ENCODE measurements at places on chromosomes 4 and X.

DNA sequence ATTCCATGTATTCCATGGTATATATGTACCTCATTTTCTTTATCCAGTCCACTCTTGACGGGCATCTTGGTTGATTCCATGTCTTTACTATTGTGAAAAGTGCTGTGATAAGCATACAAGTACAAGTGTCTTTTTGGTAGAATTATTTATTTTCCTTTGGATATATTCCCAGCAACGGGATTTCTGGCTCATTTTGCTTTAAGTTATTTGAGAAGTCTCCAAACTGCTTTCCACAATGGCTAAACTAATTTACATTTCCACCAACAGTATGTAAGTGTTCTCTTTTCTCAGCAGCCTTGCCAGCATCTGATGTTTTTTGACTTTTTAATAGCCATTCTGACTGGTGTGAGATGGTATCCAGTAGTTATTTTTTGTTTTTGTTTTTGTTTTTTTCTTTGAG is 17.6 kb upstream of the FAT4 start:
- no peak for DNase-seq

DNA sequence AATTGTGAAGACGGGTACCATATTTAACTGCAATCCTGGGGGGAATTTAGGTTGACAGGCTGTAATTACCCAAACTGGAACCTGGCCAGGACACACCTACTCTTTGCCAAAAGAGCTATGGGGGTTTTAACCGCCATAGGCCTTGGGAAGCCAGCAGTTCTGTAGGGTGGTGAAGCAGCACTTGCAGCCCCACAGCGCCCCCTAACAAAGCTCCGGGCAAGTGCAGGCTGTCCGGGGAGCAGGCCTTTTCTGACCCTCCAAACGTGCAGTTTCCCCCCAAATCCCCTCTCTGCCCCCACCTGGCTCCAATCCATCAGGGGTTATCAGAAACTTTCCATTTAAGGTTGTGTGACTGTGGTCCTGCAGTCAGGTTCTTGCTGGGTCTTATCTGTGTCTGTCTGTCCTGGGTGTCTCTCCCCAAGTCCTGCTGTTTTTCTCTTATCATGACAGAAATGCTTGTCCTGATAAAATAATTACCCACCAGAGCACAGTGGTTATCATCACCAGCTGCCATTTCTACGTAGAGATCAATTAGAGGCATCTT is 350.9 kb downstream of the MID1IP1 start:
- peak; percentile 57 for DNase-seq

- DNase-seq = no peak
These were observed 96.5 kb upstream of the BEND4 start for GRCh38 chr4:42248972-42249371.

- no peak for DNase-seq
These were observed 88.3 kb downstream of the SLC34A2 start for GRCh38 chr4:25743971-25744370.

GRCh38 chrX:4485912-4486311 is 772.5 kb upstream of the PRKX start:
- no peak for DNase-seq

GRCh38 chrX:132918523-132918922 is 39.9 kb downstream of the HS6ST2 start:
- DNase-seq = no peak

GRCh38 chrX:2628751-2629315 is 62.3 kb upstream of the CD99 start:
- no peak for DNase-seq

DNA sequence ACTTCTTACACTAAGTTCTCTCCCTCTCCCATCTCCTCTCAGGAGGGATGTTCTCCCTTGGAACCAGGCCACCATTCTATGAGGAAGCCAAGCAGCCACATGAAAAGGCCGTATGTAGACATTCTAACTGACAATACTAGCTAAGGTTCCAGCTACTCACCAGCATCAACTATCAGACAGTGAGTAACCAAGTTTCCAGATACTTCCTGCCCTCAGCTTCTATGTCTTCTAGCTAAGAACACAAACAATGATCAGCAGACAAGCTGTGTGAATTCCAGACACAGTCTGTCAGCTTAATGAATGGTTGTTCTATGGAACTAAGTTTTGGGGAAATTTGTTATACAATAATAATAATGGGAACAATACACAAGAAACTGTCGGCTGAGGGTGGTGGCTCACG is 50.8 kb downstream of the SMIM14 start:
- no peak for DNase-seq

DNA sequence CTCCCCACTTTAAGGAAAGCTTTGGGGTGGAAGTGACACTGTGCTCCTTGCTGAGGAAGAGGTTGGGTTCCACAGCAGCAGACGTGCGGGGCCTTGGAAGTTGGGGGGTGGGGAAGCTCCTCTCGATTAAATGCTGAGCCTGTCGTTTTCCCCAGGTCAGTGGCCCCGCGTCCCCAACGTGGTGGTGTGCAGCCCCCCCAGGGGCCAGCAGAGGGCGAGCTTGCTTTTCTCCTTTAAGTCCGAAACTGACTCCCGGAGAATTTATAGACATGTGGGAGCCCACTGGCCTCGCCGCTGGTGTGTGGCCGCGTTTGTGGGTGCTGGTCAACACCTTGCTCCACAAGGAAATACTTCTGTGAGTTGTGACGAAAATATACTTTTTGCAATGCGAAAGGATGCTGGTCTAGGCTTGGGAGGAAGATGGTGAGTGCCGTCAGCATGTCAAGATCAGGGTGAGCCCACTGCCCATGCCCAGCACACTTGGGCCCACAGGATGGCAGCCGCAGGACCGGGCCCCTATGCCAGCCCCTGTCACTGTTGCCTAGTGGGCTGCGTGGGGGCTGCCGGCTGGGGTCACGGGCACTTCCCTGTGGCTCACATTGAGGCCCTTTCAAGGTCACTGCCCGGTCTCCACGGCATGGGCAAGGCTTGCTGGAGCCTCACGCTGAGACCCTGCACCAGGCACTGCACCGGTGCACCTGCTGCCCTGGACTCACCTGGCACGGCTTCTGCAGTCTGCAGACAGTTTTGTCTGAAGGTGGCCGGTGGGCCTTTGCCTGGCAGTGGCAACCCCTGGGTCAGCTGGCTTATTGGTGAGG is 9.4 kb downstream of the UVSSA start:
- peak; percentile 53 for DNase-seq

GRCh38 chrX:71992711-71993110 is 82.1 kb downstream of the NHSL2 start:
- DNase-seq = peak; percentile 30

- peak; percentile 71 for DNase-seq
These were observed 6.0 kb downstream of the HMGN5 start for GRCh38 chrX:81195712-81196111.

DNA sequence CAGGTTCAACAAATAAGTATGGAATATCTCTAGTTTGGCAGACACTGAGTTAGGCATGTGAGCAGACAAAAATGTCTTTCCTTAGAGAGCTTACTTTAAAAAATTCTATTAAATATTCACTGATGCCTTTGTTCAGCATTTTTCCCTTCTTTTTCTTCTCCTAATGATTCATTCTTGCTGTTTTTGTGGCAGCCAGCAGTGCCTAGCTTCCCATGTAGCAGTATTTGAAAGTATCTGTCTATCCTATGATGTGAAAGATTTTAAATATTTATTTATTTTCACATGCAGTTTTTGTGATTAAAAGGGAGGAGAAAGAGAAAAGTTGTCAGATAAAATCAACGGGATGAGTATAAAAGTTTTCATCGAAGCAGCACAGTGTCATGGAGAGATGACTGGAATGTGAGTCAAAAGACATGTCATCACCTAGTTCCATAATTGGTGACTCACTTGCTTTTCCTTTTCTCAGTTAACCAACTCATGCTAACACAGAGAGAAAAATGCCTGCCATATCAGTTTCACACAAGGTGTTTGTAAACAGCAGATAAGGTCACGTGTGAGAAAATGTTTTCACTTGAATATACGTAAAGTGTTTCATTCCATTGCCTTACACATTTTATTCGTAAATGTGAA is 69.8 kb downstream of the BMPR1B start:
- no peak for DNase-seq

DNA sequence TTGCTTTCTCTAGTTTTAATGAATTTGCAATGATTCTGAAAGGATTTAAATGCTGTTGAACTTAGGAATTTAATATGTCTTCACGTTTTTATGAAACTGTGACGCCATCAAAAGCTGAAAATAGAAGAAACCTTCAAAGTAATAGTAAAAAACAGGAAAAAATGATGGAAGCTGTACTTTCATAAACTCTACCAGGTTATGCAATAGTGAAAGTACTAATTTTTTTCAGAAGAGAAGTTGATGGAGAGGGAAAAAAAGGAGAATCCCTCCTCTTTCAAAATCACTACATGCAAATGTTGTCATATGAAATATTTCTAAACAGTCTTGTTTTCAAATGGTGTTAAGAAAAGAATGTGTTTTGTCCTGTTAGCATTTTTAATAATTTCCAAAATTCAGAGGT is 73.6 kb downstream of the ZNF330 start:
- no peak for DNase-seq

GRCh38 chr4:95957054-95957453 is 117.2 kb downstream of the PDHA2 start:
- DNase-seq = no peak

GRCh38 chrX:17021851-17022604 is 75.6 kb downstream of the REPS2 start:
- DNase-seq = no peak

- no peak for DNase-seq
These were observed 23.9 kb upstream of the ANOS1 start for GRCh38 chrX:8755813-8756212.

DNA sequence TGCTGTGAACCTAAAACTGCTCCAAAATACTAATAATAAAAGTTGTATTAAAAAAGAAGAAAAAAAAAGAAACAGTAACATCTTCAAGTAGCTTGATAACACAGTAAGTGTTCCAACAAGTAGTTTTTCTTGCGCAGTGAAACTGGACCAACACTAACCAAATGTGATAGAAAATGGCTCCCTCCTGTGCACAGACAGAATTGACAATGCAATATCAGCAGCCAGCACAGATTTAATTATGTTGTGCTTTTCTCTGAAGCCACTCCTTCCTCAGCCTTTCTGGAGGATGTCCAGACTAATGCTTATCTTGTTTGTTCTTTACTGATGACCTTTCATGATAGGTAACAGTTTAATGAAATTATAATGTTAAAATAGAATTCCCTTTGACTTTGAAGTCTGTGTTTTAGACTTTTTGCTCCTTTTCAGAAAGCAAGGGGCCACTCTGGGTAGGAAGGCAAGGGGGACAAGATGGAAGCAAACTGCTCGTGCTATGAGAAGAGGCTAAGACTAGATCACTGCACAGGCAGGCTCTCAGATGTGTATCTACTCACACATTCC is 147.1 kb upstream of the RPL34 start:
- DNase-seq = peak; percentile 48

- no peak for DNase-seq
These were observed 40.6 kb upstream of the LSM6 start for GRCh38 chr4:146134761-146135445.

GRCh38 chrX:118536687-118537461 is 41.3 kb downstream of the DOCK11 start:
- DNase-seq = peak; percentile 57

GRCh38 chr4:120331486-120332370 is 265.1 kb upstream of the MAD2L1 start:
- DNase-seq = peak; percentile 18

- DNase-seq = no peak
These were observed 80.9 kb downstream of the CNGA2 start for GRCh38 chrX:151815398-151815797.

- no peak for DNase-seq
These were observed 47.1 kb downstream of the PPP2R2C start for GRCh38 chr4:6425336-6425735.

- DNase-seq = peak; percentile 5
These were observed 157.7 kb downstream of the SPANXN1 start for GRCh38 chrX:145405012-145405411.

DNA sequence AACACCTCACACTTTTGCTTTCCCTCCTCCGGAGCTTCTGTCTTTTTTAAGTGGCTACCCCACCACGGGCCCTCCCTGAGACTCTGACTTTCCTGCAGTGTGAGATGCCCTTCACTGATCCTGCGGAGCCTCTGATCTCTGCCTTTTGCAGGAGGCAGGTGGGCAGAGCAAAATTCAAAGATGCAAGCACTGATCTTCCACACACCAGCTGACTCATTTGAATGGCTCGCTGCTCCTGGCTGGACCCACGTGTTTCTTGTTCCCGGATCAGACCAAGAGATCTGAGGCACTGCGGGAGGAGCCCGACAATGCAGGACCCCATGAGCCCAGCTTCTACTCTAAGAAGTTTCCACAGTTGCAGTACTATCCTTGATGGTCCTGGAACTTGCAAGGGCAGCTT is 1607.9 kb upstream of the TENM3 start:
- no peak for DNase-seq

- DNase-seq = no peak
These were observed 19.6 kb upstream of the FAM156A start for GRCh38 chrX:52977953-52978352.

- DNase-seq = no peak
These were observed 29.7 kb downstream of the MANBA start for GRCh38 chr4:102730968-102731533.

DNA sequence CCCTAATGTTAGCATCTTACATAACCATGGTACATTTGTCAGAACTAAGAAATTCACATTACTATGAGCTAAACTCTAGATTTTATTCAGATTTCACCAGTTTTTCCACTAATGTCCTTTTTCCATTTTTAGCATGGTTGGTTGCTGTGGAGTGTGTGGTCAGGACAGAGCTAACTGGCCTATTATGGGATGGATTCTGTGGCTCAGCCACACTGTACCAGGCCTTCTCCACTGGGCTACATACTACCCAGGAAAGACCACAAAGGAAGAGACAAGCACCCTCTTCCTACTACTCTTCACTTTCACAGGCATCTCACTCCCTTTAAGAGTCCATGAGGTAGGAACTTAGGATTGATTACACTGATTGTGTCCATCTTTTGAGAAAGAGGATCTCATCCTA is 67.4 kb downstream of the ZNF827 start:
- no peak for DNase-seq

- DNase-seq = no peak
These were observed 132.9 kb upstream of the TMEM47 start for GRCh38 chrX:34790026-34790425.

DNA sequence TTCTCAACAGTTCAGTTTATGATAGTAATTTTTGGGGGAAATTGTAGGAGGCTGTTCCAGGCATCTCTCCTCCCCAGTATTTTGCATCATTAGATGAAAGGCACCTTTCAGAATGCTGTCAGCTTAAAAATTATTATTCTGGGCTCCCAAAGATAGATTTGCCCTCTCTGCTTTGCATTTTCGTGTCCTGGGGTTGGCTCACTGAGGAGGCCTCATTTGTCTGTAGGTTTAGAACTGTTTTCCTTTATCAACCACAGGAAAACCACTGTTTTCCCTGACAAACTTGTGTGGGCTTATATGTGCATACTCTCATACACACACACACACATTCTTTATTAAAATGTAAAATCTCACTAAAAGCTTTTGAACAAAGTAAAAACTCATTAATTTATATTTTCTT is 197.2 kb upstream of the VCX3A start:
- DNase-seq = no peak

- DNase-seq = no peak
These were observed 117.9 kb downstream of the INPP4B start for GRCh38 chr4:142728233-142728632.

- DNase-seq = no peak
These were observed 1798.9 kb downstream of the PCDH7 start for GRCh38 chr4:32519060-32519459.

GRCh38 chr4:139782926-139783522 is 117.4 kb downstream of the MGST2 start:
- DNase-seq = no peak
